ENCODE measurements at places on chromosomes 11 and 22.

DNA sequence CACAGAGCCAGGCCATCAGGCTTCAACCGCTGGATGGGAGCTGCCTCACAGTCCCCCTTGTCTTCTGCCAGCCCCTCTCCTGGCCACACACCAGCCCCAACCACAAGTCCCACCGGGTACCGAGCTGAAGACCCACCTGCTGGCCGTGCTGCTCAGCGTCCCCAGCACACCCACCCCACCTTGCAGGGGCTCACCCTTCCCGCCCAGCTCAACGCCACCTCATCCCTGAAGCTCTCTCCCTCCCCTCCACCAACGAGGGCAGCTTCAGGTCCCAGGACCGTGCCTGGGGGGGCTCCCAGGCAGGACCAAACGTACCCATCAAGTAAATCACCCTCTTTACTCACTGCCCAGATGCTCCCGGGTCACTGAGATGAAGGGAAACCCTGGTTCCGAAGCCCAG lies 141.0 kb downstream of the CRYBB2 start:
- no peak for DNase-seq

GRCh38 chr11:73520353-73521061 lies 77.4 kb downstream of the FAM168A start:
- DNase-seq, result no peak

DNA sequence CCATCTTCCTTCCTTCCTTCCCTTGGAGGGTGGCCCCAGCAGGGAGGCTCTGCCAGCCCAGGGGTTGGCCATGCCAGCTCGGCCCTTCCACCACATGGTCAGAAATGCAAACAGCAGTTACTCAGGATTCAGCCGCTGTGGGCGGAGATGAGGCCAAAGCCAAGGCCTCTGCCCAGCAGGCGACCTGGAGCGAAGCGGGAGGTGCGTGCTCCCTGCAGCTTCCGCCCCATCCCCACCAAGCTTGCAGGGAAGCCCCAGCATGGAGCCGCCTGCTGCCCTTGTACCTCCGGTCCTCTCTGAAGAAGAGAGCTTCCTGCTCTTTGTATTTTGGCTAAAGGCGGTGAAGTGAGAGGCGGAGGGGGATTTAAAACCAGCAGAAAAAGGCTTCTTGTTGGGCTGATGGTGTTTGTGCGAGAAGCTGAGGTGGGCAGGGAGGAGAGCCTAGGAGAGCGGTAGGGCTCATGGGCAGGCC lies 50.4 kb downstream of the ANO1 start:
- DNase-seq, result no peak

GRCh38 chr11:126387857-126388256 lies 32.4 kb downstream of the ST3GAL4 start:
- no peak for DNase-seq

GRCh38 chr11:34599406-34599945 lies 21.4 kb upstream of the EHF start:
- DNase-seq, result no peak

DNA sequence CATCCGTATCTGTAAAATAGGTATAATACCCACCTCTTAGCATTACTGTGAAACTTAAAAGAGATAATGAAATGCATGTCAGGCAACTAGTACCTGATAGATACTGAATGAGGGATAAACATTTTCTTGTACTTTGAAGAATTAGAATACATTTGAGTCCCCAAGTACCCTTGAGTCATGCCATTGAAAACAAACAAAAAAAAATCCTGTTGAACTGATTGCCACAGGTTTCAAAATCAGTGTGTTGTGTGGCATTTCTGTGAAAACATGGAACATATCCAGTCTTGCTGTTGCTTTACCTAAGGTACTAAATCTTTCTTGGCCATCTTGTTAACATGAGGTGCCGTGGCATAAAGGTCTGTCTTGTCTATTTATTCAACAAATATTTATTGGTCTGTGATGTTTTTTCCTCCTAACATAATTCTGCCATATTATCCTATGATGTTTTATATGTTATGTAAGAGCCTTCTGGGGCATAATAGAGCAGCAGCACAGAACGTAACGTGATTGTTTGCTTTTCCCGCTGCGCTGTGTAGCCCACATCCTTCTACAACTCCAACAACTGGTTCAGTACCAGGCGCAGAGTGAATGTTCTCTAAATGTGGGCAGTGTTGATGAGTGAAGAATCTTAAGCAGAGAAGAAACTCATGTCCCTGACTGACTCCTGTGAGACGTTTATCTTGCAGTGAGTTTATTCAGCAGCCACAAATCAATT lies 79.3 kb upstream of the RAB1B start:
- no peak for DNase-seq

GRCh38 chr11:14809466-14809865 lies 82.6 kb downstream of the CYP2R1 start:
- no peak for DNase-seq

- DNase-seq, result no peak
Observed at GRCh38 chr11:85475660-85476517, 151.3 kb downstream of the DLG2 start.
